ENCODE measurements at places on chromosomes 2 and 18.

GRCh38 chr2:86482034-86482433 lies 40.9 kb downstream of the KDM3A start:
- H3K27ac ChIP-seq = peak overlapping the region; percentile 34
- no peaks in the 10 kb centered on the region for H3K4me1 ChIP-seq
- no peaks in the 10 kb centered on the region for H3K27me3 ChIP-seq
- H3K36me3 ChIP-seq = peaks cover 34% of the 10 kb centered on the region
- DNase-seq = no peak

DNA sequence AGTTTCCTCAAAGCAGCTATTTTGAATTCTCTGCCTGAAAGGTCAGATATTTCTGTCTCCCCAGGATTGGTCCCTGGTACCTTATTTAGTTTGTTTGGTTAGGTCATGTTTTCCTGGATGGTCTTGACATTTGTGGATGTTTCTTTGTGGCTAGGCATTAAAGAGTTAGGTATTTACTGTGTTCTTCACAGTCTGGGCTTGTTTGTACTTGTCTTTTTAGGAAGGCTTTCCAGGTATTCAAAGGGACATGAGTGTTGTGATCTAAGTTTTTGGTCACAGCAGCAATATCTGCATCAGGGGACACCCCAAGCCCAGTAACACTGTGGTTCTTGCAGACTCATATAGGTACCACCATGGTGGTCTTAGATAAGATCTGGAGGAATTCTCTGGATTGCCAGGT lies 11.8 kb downstream of the MYO3B start:
- no peaks in the 10 kb centered on the region for H3K4me1 ChIP-seq
- H3K27me3 ChIP-seq = no peaks in the 10 kb centered on the region
- no peak overlapping the region for H3K27ac ChIP-seq
- no peak for DNase-seq
- H3K4me3 ChIP-seq = no peak overlapping the region

DNA sequence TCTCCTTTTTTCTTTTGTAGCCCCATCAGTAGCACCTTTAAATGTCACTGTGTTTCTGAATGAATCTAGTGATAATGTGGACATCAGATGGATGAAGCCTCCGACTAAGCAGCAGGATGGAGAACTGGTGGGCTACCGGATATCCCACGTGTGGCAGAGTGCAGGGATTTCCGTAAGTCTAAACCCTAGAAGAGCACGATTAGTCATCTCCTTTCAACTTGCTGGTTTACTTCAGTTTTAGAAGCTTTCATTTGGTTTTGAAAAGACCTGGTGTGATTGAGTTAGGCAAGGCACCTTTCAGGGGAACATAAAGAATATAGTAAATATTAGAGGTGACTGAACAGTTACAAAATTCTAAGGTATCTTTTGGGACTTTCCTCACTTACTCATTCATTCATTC lies 72.2 kb upstream of the TMEM87B start:
- no peak overlapping the region for H3K4me3 ChIP-seq
- no peaks in the 10 kb centered on the region for H3K4me1 ChIP-seq
- H3K27ac ChIP-seq = no peak overlapping the region
- no peaks in the 10 kb centered on the region for H3K27me3 ChIP-seq
- no peak for DNase-seq
- no peaks in the 10 kb centered on the region for H3K36me3 ChIP-seq

DNA sequence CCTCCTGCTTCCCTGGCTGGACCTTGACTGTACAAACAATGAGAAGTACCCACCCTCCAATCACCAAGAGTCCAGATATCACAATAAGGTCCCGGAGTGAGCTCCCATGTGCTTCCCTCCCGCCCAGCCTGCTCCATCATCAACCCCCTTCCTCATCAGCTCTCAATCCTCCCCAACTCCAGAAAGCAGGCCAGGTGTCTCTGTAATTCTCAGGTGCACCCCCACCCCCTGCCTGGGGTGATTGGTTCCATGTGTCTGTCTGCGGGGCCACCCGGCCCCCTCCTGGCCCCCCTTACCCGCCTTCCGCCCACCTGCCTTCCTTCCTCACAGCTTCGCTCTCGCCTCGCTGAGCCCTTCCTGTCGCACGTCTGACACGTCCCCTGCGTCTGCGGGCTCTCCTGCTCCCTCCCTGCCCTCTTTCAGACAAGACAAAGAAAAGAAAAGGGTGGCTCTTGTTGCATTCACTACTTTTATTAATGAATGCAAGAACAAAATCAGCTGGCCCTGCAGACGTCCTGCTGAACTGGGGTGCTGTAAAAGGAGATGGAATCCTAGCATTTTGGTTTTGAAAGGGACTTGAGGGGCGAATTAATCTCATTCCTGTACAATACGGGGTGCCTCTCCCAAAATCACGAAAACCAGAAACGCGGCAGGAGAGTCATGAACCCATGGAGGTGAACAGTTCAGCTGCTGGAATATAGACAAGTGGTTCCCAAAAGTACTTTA lies 26.5 kb upstream of the IGFBP2 start:
- no peaks in the 10 kb centered on the region for H3K4me1 ChIP-seq
- DNase-seq = peak; percentile 54
- no peak overlapping the region for H3K4me3 ChIP-seq
- H3K36me3 ChIP-seq = no peaks in the 10 kb centered on the region

- H3K27me3 ChIP-seq = peaks cover 6% of the 10 kb centered on the region
- H3K4me3 ChIP-seq = no peak overlapping the region
- no peak overlapping the region for H3K27ac ChIP-seq
- no peak for DNase-seq
These were observed 1.5 kb upstream of the SPTBN1 start for GRCh38 chr2:54454548-54455130.

DNA sequence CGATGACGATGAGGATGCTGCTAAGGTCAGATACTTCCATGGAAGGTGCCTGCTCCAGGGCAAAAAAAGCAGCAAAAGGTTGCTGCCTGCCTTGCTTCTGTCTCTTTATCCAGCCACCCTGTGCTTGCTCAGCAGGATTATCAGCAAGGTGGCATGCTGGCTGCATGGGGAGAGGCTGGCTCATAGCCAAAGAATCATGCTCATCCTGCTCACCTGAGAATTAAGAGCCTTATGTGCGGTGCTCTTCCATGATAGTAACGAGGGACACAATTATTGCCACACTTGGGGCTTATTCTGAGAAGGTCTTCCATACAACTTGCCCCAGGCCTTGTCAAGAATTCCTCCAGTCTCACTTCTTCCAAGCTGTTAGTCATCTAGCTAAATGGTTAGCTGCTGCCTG lies 60.4 kb upstream of the SEC11C start:
- no peak overlapping the region for H3K4me3 ChIP-seq
- H3K36me3 ChIP-seq = no peaks in the 10 kb centered on the region
- no peaks in the 10 kb centered on the region for H3K27me3 ChIP-seq
- no peak for DNase-seq
- no peaks in the 10 kb centered on the region for H3K4me1 ChIP-seq
